NCI-H2029 treated with DMSO at 0.1 percent for 48 hours (cell line): ENCODE measurements at places on chromosomes 13 and 19.

DNA sequence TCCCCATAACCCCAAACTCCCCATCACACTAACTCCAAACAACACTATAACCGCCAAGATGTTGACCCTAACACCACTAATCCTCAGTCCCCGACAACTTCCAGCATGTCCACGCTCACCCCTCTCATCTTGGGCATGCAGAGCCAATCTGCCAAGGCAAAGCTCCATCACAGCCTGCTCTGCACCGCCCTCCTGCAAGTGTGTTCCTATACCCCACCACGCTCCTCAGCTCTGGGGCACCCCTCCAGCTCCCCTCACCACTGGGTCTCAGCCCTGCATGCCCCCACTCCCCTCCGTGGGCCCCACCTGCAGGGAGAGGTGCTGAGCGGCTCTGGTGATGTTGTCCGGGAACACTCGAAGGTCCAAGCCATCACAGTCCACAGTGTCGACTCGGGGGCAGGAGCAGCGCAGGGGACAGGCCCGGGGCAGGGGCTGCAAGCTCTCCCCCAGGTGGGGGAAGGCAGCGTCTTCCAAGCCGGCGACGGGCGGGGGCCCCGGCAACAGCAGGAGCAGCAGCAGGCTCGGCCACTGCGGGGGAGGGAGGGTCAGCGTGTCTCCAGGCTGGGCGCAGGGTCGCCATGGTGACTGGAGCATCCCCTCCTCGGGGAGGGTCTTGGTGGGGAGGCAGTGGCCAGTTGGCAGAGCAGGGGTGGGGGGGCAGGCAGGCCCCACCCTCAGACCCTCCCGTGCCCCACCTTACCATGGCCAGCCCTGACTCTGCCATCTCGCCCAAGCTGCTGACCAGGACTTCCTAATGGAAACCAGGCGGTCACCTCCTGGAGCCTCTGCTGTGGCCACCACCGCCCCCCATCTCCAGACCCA lies 527 bp downstream of the PODNL1 start:
- DNase-seq: no peak

DNA sequence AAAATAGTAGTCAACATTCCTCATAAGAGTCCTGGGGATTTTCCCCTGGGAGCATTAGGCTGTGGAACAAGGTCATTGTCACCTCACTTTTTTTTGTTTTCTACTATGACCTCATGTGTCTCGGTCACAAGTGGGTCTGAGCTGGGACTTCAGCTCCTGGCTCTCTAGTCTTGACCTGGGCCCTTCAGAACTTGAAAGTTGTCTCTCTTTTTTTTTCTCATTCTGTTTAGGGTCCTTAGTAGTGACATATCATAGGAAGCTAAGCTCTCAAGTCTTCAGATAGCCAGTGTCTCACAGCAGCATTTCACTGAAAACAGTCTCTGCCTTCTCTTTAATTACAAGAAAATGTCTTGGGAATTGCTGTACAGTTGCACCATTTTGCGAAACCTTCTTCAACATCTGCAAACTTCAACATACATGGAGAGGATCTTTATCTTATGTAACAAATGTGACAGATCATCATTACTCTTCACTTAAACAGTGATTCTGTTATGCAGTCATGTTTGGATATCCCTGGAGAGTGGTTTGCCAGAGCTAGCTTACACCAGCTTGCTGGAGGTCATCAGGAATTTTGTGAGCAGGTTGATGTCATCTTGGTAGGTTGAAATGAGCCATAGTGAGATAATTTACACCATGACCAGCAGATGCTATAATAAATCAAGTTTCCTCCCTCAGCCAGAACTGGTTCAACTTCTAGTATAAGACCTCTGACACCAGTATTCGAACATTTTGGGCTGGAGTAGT lies 131.5 kb downstream of the GPC5 start:
- DNase-seq: no peak

GRCh38 chr13:37319031-37319443 lies 213.6 kb upstream of the CSNK1A1L start:
- DNase-seq: no peak

DNA sequence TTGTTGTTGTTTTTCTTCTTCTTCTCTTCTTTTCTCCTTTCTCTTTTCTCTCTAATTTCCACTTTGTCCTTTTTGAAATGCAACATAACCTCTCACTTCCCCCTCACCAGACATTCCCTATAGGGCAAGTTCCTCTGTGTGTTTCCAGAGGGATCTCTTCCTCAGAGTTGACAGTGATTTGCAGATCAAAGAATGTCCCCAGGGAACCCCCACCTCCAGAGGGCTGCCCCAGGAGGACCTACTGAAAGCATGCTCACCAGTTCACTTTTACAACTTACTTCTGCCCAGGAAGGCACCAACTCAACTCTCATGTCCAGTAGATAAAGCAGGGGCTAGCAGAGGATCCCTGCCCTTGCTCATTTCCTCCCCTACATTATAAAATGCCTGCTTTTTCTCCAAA lies 1648.0 kb downstream of the PCDH9 start:
- DNase-seq: no peak

- DNase-seq: no peak
Observed at GRCh38 chr13:51770681-51771417, 33.1 kb downstream of the DHRS12 start.

DNA sequence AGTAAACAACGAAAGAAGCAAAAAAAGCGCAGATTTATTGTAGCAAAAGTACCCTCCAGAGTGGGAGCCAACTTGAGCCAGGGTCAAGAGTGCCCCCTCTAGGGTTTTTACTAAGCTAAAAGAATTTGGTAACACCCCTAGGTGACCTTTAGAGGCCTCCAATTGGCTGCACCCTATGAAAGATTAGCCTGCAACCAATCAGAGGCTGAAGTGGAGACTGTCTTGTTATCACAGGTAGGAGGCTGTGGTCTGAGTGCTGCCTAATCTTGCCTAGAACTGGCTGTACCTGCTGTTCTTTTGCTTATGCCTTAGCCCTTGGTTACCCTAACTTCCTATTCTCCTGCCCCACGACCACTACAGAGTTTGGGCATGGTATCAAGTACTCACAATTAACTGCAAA lies 38.3 kb downstream of the ANKRD10 start:
- no peak for DNase-seq

DNA sequence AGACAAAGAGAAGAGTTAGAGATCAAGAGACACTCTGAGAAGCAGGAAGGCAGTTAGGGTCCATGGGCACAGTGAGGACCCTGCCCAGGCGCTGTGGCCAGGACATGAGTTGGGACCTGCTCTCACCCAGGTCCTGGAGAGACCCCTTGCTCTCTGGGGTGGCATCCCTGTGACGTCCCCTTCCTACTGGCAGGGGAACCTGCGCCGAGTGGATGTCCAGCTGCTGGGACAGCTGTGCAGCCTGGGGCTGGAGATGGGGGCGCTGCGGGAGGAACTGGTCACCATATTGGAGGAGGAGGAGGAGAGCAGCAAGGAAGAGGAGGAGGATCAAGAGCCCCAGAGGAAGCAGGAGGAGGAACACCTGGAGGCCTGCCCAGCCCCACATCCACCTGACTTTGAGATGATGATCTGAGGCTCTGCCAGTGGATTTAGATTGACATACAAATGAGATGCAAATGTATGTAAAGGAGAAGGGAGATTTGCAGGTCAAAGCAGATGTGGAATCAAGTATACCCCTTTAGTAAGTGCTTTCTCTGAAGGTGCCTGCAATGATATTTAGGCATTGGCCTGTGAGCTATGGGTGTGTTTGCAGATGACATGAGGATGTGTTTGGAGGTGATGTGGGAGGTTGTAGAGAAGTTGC lies 978 bp downstream of the ERICH4 start:
- DNase-seq: no peak
